Activated CD8-positive, alpha-beta memory T cell treated with anti-CD3 and anti-CD28 coated beads, Interleukin-2, amount 10 ng/mL, durations not matched to agents 7 days and 5 days (primary cell): ENCODE measurements at places on chromosomes 2 and 18.

DNA sequence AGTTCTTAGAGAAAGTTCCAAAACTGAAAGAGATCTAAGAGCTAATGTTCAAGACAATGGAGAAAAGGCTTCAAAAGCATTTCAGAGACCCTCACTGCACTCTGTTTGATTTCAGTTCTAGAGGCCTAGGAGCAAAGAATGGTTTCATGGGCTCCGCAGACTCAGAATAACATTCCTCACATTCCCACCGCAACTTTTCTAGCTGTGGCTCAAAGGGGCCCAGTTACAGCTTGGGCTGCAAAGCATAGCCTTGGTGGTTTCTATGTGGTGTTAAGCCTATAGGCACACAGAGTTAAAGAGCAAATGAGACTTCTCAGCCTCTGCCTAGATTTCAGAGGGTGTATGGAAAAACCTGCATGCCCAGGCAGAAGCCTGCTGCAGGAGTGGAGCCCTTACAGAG lies 73.0 kb downstream of the FSIP2 start:
- no peak for DNase-seq

DNA sequence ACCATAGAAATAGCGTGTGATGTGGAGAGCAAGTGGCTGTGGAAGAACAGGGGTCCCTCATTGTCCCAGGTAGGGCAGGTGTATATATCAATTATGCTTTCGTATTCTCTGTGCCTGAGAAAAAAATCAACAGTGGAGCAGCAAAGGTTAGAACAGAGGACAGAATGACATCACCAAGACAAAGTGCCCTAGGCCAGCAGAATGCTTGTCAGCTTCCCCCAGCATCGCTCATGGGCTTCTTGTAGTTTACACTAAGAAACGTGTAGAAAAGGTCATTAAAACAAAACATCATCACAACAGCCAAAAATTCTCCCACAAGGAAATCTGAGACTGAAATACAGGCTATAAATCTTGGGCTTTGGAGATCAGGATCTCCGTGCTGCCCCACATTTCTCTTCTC lies 288.0 kb downstream of the TDRD15 start:
- no peak for DNase-seq

DNA sequence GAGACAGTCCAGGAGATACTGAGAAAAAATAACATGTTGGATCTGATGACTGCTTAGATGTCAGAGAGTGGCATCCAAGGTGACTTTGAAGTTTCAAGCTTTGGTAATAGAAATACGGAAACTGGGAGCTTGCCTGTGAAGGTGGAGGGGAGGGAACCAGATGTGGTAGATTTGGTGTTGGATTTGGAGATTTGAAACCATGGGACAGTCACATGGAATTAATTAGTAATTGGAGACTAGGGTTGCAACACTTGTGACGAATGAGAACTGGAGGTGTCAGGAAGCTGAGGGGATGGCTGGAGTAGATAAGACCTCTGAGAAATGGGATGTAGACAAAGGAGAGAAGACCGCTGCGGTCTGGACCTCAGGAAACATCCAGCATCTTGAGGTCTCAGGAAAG lies 46.7 kb downstream of the RPL37A start:
- no peak for DNase-seq

GRCh38 chr2:7190587-7191324 lies 273.5 kb downstream of the RNF144A start:
- no peak for DNase-seq

DNA sequence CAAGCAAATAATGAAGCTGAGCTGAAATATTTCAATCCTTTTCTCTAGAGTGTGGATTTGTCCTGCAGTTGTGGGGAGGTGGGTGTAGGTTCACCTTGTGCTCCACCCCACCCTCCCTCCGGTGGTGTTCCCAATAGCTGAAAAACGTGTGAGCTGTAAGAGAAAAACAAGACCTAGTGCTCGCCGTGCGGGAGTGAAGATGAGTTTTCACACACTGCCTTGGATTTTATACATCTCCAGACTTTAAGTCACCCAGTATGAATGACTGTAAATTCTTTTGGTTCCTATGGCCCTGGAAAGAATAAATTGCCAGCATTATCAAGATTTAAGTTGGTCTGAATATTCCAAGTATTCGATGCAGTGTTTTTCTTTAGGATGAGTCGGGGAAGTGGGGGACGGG lies 1.9 kb upstream of the SOX11 start:
- no peak for DNase-seq

GRCh38 chr18:37442477-37442876 lies 123.1 kb downstream of the CELF4 start:
- no peak for DNase-seq

GRCh38 chr2:104406261-104406726 lies 447.6 kb upstream of the POU3F3 start:
- DNase-seq: no peak

GRCh38 chr2:227539465-227539956 lies 59.2 kb upstream of the SCYGR2 start:
- DNase-seq: no peak

DNA sequence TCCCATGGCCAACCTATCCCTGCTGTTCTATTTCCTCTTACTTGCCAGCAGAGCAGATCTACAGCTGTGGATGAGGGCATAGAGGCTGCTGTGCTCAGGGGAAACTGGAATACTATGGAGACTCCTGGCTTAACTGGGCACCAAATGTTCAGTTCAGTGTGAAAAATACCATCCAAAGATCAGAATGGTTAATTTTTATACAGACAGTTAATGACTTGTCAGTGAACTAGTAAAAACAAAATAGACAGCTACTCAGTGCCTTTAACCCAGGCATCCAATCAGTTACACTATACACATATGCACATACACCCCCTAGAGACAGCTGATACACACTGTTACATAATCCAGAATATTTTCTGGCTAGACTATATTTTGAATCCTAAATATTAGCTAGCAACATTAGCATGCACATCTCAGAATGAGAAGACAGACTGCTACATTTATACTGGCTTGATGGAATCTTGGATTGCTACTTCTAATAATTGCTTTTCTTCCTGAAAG lies 59.1 kb upstream of the WIPF1 start:
- DNase-seq: no peak

DNA sequence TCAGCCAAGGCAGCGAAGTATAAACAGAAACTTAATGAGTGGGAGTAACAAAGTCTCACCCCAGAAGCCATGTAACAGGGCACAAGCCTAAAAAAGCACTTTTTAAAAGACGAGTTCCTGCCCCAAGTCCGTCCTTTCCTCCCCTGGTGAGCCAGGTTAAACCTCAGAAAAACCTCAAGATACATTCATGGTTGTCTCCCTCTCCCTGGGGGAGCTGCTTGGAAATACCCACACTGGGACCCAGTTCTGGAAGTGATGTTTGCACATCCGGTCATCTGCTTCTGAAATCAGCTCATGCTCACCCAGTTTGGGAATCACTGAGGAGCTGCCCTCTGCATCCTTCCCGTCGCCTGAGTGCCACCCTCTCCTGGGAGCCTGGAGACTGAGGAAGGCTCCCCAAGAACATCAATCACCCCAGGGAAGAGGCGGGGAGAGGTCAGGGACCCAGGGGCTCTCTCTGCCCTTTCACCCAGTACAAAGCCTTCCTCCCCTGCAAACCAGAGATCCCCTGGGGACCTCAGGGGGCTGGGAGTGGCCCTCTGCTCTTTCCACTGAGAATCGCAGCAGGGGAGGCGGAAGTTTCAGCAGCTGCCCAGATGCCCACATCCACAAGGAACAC lies 150.6 kb upstream of the AGAP1 start:
- no peak for DNase-seq

DNA sequence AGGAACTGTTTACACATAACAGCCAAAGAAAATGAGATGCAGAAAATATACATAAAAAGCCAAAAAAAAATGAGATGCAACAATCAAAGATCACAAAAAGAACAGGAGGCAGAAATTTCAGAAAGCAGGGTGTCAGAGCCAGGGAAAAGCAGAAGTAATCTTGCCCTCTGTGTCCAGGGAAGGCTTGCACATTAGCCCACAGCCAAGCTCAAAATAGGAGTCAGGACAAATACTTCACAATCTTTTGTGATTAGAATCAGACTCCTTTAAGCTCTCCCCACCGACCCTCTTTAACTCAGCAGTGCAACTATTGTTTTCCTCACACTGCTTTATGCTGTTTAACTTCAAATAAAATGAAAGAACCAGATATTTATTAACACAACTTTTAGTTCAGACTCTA lies 34.6 kb downstream of the IAH1 start:
- DNase-seq: no peak

GRCh38 chr2:170887496-170887895 lies 41.6 kb upstream of the GORASP2 start:
- no peak for DNase-seq

- DNase-seq: no peak
These were observed 120.5 kb upstream of the SCN7A start for GRCh38 chr2:166614503-166614902.

DNA sequence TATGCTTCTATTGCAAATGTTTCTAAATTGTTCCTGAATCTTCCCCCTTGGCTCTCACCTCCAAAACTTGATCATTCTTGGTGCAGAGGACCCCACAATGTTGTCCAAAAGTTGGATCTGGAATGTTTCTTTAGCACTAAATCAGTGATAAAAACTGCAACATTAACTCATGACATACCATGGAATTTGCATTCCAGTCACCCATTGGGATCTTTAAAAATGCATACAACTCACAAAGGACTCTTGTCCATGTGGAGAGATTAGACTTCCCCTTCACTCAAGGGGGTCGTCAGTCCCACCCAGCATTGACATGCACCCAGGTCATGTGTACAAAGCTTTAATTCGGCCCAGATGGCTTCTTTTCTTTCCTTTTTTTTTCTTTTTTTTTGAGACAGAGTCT lies 169.3 kb downstream of the SETBP1 start:
- DNase-seq: no peak

DNA sequence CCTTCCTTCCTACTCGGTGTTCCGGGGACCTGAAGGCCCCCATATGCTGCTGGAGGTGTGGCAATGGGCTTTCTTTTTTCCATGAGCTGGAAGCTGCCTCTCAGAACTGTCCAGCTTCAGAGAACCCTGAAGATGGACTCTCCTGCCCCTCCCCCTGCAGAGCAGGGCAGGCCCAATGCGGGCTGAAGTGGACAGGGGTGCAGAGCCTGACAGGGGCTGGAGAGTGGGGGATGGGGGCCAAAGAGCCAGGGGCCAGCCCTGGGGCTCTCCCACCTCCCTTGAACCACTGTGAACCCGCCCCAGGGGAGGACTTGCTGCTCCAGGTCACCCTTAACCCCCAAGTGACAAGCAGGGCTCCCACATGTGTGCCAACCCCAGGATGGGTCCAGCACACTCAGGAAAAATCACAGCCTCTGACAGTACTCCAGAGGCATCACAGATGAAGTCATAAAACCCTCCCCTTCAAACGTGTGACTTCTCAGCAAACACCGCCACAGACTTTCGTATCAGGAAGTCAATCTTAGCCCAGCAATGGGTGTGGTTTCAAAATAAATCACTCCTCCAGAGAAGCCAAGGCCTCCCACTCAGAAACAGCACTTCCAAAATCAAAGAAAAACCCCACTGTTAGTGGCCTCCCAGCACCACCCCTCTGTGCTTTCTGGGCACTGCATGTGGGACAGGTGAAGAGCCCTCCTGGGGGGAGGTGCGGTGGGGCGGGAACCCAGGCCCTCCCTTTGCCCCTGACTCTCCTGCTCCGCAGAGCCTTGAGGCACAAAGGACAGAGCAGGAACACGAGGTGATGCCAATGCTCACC lies 135.8 kb downstream of the HDAC4 start:
- peak; percentile 86 for DNase-seq

DNA sequence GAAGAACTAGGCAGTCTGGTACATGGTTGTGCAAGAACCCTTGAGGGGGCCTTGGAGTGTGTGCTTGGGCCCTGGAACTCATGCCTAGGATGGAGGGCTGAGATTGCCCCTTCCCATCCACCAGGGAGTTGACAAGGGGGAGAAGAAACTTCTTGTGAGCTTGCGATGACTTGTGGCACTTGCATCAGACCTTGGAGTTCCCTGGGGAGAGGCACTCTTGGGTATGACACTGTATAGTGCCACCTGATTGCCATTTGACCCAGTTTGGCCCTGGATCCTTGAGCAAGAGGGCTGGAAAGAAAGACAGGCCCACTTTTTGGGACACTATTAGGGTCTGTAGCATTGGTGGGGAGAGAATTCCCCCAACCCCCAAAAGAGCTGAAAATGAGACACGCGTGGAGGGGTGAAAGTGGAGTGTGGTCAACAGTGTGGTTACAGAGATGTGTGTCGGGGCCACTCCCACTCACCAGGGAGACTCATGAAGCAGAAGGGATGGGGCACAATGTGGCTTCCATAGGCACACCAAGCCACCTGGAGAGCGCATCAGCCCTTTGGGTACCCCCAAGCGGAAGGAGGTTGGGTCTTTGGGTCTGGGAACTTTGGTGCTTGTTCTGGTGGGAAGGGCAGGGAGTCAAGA lies 101.3 kb downstream of the MSH2 start:
- DNase-seq: no peak

- DNase-seq: no peak
These were observed 26.3 kb upstream of the AGAP1 start for GRCh38 chr2:235467588-235467987.

DNA sequence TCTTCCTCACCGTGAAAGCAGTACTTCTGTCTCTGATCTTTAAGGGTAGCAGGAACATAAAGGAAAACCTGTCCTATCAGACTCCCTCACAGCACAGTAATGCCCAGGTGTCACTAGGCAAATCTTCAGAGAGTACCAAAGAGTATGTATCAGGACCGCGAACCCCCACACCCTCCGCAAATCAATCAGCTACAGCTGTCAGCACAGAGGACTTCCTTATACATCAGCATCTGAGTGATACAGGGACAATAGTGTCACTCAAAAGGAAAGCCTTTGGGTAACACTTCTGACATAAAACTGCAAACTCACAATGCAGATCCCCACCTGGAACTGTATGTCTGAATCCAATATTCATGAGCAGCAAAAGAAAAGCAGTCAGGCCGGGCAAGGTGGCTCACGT lies 2.6 kb downstream of the AFG3L2 start:
- DNase-seq: no peak

GRCh38 chr2:184793176-184793575 lies 194.8 kb downstream of the ZNF804A start:
- DNase-seq: no peak

DNA sequence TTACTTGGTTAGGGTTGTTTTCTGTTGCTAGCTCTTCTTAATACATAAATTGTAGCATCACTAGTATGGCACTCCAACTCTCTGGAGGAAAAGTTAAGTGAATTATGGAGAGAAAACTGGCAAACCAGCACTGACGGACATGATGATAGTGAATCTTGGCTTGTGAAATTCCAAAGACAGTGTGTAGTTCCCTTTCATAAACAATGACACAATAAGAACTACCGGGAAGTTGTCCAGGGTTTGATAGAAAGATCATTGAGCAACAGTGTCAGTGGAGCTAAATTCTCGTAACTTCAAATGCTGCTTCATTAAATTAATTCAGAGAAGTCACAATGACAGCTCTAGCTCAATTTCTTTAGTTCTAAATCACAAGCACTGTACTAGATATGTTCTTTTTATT lies 66.5 kb downstream of the RIT2 start:
- no peak for DNase-seq

GRCh38 chr18:45349019-45349418 lies 266.3 kb upstream of the SLC14A2 start:
- DNase-seq: no peak
